ENCODE measurements at places on chromosomes 1 and 21.

DNA sequence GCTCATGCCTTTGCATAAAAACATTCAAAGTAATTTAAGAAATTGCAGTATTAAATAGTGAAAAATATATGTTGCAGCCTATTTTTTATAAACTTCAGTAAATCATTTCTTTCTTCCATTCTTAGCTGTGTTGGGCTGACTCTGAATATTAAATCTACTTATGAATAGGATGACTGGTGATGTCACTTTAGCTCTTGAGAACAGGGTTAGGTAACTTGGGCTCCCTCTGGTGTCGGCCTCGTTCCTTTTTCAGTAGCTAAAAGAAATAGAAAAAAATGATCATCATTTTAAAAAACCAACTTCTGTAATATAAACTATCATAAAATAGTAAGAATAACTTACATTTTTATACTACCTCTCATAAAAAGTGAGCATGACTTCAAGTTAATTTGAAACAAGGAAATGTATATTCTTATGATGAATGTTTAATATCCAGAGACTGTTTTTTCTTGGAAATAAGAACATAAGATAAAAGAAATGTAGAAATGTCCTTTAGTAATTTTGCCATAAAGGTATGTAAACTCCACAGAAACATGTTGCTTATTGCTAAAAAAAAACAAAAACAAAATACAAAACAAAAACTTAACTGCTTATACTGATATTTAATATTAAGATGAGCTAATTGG is 26.8 kb upstream of the NCAM2 start:
- peak; percentile 45 for DNase-seq

DNA sequence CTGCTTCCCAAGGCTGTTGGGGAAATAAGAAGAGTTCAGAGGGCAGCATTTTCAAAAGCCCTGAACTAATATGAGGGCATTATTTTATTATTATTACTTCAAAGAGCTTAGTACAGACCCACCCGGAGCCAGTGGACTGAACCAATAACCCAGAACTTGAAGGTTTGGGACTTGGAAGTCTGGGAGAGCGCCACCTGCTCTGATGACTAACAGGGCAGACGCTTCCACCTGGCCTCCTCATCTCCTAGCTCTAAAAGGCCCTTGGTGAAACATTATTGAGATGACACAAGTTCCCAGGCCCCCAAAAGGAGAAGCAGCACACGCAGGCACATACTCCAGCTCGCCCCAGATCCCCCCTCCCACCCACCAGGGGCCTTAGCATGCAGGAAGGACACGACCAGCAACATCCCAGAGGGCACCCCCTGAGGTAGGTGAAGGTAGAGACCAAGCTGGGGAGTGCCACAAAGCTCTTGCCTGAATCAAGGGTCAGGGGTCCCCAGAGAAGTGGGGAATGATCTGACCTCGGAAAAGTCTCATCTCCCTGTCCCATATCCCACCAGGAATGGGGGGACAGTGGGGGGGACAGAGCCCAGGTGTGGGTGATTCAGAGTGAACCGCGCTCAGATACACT is 1.3 kb downstream of the DLGAP3 start:
- no peak for DNase-seq

- DNase-seq = no peak
Observed at GRCh38 chr1:175373786-175374623, 181.4 kb upstream of the KIAA0040 start.

DNA sequence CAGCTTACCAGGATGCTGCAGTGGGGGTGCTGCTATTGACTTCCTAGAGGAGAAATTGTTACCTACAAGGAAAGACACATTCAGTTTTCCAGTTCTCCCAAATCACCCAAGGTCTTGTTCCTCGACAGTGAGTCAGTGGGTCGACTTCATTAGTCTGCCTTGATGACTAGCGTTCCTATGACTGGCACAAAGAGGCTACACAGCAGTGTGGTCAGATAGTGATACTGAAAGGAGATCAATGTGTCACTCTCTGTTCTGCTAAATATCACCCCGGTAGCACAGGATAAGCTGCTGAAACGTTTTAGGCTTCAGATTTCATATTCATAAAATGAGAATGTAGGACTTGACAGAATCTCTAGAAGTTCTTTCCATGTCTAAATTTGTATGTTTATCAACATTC is 357.4 kb downstream of the LMX1A start:
- DNase-seq = no peak

GRCh38 chr1:44644806-44645205 is 29.5 kb downstream of the TMEM53 start:
- DNase-seq = no peak

DNA sequence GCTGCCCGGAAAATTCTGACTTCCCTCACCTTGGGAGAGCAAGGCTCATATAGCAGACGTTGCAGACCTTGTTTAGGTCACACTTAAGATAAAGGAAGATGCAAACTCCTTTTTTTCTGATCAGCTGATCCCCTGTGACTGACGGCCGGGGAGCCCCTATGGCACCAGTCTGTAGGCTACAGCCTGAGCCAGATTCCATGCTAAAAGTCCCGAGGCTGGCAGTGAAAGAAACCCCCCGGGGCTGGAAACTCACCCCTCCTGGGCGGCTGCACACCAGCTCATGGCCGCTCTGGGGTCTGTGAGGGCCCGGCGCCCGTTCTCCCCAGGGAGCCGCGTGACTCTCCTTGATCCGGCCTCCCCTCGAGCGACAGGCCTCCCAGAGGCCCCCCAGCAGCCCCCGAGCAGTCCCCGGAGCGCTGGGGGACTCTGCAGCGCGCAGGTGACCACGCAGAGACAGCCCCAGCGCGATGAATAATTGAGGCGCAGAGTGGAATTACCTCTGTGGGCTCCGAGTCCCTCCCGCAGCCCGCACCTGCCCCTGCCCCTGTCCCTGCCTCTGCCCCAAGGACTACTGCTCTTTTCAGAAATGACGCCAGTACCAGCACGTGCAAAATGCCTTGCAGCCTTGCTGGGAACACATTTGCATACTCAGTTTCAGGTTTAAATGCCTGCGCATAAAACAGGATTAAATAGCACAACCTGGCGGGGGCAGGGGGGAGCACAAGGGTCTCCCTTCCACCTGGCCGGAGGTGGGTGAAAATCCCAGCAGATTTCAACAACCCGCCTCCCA is 62.6 kb upstream of the CLDN14 start:
- no peak for DNase-seq

GRCh38 chr1:118659646-118660045 is 328.5 kb downstream of the TBX15 start:
- DNase-seq = no peak

GRCh38 chr21:14923468-14923867 is 141.3 kb downstream of the NRIP1 start:
- no peak for DNase-seq

DNA sequence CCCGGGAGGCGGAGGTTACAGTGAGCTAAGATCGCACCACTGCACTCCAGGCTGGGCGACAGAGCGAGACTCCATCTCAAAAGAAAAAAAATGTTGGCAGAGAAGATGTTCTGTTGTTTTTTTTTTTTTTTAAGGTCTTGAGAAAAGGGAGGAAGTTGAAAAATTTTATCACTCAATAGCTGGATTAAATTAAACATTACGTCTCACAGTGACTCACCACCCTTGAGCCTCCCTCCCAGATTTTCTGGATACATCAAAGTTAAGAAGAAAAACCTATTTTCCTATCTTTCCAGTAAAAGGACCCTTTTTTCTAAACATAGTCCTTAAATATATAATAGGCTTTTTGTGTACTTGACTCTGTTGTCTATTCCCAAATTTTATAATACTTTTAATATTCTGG is 35.5 kb downstream of the IFNAR1 start:
- DNase-seq = no peak

GRCh38 chr1:220666349-220666748 is 23.8 kb upstream of the C1orf115 start:
- DNase-seq = no peak

GRCh38 chr1:198701766-198702539 is 63.1 kb downstream of the PTPRC start:
- DNase-seq = no peak

GRCh38 chr21:45256912-45257672 is 30.6 kb downstream of the POFUT2 start:
- DNase-seq = no peak

DNA sequence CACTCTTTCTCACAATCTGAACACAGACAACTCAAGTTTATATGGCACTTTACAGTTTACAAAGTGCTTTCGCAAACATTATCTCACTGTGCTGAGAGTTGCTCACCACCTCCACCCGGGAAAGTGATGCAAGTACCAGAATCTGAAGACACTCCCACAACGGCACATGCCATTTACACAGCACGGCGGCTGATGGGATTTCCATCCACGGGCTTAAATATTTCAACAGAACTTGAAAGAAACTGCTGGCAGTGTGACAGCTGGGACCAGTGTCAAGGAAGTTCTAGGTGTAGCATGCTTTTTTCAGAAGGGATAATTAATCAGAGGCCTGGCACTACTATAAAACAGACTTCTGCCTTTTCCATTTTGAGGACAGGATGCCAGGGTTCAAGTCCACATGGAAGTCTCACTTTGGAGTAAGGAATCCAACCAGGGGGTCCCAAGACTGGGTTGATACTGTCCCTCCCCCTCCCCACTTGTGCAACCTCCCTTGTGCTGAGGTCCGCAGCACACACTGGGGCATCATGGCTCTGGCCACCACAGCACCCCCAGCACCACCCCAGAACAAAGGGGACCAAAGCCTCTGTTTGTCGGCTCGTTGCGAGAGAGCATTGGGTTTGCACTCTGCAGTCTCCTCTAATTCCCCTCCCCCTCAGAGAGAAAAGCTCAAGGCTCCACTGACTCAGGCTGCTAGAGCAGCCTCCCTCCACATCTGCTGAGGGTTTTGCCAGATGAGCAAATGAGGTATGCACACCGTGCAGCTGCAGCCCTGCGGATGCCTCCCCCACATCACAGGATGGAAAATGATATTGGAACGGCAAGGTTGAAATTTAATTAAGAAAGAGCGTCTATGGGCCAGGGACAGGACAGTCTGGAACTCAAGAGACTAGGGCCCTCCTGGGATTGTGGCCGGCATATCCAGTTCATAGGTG is 154.9 kb downstream of the TGFBR3 start:
- DNase-seq = no peak

- DNase-seq = no peak
Observed at GRCh38 chr1:186050360-186050759, 316.2 kb downstream of the HMCN1 start.

- DNase-seq = no peak
Observed at GRCh38 chr1:186620566-186621350, 59.5 kb downstream of the PTGS2 start.

DNA sequence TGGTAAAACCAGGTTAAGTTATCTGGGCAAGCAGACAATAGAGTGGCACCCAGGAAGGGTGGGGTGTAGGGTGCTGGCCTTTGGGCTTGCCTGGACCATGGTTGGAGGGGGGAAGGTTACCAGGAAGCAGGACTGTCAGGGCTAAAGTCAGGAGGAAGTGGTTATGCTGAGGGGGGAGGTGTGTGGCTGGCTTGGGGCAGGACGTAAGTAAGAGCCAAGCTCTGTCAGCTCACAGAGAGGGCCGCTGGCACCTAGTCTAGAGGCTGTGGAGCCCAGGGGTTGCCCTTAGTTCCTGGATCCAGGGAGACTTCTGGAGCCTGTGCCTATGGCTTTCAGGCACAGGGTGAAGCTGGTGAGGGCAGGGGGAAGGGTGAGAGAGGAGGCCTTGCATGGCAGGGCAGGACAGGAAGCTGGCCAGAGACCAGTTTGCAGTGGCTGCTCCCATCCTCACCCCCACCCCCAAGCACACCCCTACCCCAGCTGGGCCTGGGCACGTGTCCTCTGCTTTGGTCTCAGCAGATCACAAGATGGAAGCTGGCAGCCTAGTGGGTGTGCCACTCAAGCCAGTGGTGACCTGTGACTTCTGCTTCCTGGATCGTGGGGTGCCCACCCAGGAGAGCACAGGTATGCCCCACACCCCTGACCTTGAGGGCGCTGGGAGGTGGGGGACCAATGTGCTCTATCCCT is 20.5 kb upstream of the SMYD3 start:
- no peak for DNase-seq

DNA sequence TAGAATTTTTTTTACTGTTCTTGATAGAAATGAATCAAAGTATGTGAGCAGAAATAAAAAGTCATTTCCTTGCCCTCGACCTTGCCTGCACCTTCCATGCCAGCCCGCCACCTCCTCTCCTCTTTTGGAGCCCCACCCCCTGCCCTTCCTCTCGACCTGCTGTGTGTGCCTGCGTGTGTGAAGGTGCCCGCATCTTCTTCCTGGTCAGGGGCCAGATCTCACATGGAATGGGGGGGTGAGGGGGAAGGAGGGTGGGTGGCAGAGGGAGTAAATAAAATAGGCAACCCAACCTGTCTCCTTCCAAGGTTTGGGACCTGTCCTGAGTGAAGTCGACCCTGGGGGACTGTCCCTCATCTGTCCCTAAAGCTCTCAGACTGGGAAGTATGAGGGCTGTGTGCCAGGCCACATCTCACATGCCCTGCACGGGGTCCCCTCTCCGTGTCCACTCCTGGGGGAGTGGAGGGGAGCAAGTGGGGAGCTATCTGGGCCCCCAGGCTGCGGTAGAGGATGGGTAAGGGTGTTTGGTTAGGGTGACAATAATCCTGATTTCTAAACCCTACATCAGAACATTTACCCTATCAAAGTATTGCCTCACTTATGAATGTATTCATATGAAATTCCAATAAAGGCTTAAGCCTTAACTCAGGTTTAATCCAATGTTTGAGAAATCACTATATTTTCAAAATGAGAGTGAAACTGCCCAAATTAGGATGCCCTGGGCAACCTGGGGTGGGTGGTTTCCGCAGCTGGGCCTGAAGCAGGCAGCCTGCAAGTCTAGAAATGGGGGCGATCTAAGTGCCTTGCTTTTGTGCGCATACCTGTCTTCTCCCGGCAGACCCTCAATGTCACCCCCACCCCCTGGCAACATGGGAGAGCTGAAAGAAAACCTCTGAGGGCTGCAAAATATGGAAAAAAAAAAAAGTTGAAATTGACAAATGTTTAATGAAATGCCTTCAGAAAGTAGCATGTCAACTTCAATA is 15.4 kb downstream of the AMPD2 start:
- DNase-seq = no peak

DNA sequence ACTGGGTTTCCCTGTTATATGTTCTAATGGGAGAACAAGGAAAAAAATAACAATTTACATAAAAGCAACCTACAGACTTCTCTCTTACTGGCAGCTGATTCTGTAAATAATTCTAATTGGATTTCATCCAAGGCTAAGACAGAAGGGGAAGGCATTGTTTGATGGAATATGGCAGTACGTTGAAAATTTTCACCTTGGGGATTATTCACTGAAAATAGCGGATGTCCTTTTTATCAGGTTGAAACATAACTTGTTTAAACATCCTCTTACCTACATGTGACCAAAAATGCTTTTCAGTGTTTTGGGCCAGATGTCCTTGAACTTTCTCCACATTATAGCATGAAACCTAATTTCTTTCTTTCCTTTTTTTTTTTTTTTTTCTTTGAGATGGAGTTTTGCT is 24.9 kb downstream of the TSNAX start:
- no peak for DNase-seq

- no peak for DNase-seq
Observed at GRCh38 chr1:225876900-225877510, 5.2 kb downstream of the TMEM63A start.

DNA sequence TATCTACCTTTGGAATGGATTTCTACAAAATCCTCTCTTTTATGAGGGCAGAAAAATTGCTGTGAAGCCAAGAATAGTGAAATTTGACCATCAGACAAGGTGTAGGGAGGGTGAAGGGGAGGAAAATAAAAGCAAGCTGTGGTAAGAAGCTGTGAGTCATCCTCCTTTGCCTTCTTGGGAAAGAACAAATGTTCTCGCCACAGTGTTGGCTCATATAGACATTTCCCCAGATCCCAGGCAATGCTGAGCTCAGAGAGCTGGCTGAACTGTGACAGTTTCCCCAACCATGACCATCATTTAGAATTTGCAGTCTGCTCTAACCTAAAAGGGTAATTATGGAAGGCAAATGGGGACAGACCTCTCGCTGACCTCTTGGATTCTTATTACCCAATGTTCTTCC is 235.4 kb downstream of the PBX1 start:
- DNase-seq = no peak

- no peak for DNase-seq
Observed at GRCh38 chr1:28326984-28327383, 1.9 kb upstream of the MED18 start.
